A673 (cell line): ENCODE measurements at places on chromosomes 16 and 17.

DNA sequence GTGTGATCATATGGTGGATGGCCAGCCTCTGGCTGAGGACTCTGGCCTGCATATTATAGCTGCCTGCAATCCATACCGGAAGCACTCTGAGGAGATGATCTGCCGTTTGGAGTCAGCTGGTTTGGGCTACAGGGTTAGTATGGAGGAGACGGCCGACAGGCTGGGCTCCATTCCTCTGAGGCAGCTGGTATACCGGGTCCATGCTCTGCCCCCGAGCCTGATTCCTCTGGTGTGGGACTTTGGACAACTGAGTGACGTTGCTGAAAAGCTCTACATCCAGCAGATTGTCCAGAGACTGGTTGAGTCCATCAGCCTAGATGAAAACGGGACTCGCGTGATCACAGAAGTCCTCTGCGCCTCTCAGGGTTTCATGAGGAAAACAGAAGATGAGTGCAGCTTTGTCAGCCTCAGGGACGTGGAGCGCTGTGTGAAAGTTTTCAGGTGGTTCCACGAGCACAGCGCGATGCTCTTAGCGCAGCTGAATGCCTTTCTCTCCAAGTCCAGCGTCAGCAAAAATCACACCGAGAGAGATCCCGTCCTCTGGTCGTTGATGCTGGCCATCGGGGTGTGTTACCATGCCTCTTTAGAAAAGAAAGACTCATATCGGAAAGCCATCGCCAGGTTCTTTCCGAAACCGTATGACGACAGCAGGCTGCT is 69.0 kb upstream of the ENDOV start:
- DNase-seq = no peak

DNA sequence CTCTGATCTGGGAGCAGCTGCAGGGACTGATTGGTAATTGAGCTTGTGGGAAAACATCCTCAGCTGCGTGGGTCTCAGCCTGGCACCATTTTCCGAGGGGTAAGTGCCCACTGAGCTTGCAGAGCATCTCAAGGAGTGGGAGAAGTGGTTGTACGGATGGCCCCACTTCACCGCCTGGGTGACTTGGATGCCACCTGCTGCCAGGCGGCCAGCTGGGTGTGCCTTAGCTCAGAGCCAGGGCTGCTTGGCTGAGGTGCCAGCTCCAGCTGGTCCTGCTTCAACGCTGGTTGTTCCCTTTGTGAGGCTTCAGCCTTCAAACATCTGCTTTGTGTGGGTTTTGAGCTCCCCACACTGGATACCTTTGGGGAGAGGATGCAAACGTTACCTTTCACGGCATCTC is 482.7 kb upstream of the EEF2KMT start:
- DNase-seq = no peak

- no peak for DNase-seq
Measured at GRCh38 chr16:10930755-10931093, 11.5 kb downstream of the DEXI start.

DNA sequence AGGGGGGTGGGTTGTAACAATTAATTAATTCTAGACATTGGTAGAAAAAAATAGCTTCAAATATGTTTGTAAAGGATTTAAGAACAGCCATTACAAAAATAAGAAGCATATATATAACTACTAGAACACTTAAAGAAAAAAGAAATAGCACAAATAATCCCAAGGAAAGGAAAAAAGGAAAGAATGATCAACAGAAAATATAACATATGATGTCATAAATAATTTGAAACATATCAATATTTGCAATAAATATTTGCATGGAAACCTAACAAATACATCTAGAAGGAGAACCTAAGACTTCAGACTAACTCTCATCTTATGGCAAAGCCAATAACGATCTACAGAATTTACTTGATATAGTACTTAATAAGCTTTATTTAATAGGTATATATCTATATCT is 28.9 kb downstream of the CDYL2 start:
- no peak for DNase-seq

- no peak for DNase-seq
Measured at GRCh38 chr16:13093661-13094060, 192.3 kb downstream of the SHISA9 start.

DNA sequence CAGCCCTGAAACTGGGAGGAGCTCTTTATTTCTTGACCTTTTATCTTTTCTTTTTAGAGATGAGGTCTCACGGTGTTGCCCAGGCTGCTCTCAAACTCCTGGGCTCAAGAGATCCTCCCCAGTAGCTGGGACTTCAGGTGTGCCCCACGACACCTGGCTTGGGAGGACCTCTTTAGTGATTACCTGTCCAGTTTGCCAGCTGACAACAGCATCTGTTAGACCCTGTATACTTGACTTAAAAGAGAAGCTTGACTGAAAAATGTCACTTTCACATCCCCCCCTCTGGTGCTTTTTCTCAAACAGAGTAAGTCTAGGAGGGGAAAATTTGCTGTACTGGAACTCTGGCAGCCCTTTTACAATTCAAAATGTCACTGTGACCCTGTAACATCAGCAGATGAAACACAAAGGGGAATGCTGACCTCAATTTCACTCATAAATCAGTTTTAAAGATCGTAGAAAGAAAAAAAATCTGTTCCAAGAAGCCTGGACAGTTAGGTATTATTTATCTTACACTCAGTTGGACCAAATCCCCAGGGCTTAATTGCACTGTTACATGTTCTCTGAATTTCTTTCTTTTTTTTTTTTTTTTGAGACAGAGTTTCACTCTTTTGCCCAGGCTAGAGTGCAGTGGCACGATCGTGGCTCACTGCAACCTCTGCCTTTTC is 1.8 kb upstream of the ERN1 start:
- DNase-seq = no peak
